Ascending aorta (tissue), 2 donors: ENCODE measurements at places on chromosomes 3 and 15. TPM values are rescaled to one million over a fixed set of nuclear protein-coding genes. Genes with fewer than 3 reads are reported as not detected.

LRRN1 gene
- 0.53 TPM for total RNA-seq

CFAP92 gene
- total RNA-seq, result not detected

FBXL22 gene
- 0.43 TPM for total RNA-seq

DNA sequence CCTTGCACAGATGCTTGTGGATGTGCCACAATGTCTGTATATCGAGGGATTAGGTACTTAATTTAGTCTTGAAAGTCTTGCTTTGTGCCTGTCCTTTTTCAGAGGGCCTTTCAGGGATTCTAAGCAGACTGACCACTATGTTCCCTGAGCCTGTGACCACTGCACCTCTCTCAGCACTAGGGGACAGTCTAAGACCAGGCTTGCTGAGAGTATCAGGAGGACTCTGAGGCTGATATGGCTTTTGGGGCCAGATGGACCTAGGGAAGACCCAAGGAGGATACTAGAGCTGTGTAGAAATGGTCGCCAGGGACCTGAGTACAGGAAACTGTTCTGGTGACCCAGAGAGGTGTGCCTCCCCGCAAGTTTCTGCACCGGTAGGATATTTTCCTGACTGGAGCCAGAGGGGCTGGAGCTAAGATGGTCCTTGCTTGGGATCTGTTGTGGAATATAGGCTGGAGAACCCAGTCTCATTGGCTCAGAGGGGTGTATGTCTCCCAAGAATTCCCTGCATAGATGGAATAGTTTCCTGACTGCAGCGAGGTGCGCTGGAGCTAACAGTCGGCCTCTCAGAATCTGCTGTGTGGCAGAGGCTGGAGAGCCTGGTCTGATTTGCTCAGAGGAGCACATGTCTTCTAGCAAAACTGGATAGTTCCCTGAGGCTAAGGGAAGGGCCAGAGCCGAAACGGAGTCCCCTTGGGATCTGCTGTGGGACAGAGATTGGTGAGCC, 213.2 kb upstream of the DCBLD2 start:
- H3K4me3 ChIP-seq, result no peak overlapping the region
- no peak overlapping the region for H3K27ac ChIP-seq
- H3K27me3 ChIP-seq, result no peaks in the 10 kb centered on the region
- no peaks in the 10 kb centered on the region for H3K36me3 ChIP-seq
- no peaks in the 10 kb centered on the region for H3K4me1 ChIP-seq
- no peak for DNase-seq

DNA sequence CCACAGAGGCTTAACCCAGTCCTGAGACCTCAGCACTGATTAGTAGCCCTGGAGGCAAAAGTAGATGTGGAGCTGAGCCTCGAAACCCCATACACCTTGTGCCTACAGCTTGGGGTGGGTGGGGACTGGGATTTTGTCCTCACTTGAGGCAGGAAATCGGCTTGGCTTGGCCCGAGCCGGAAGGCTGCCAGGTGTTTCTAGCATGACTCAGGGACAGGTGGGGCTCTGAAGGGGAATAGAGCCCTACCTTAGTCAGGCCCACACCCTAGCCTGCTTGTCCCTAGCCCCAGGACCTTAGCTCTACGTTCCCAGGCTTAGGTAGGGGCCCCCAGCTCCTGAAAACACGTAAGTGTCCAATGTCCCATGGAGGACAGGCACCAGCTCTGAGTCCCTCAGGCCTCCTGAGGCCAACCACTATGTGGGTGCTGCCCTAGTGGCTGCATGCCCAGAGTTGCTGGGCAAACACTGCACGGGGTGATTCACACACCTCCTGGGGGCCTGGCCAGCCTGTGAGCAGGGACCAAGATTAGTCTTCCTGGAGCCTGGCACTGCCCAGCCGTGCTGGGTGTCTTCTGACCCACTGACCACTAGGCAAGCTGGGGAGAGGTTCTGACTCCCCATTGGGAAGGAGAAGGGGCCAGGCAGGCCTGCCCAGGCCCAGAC, 3.1 kb downstream of the MST1R start:
- H3K4me3 ChIP-seq, result no peak overlapping the region
- H3K27ac ChIP-seq, result peak overlapping the region; percentile 69
- H3K27me3 ChIP-seq, result no peaks in the 10 kb centered on the region
- peak; percentile 24 for DNase-seq

DNA sequence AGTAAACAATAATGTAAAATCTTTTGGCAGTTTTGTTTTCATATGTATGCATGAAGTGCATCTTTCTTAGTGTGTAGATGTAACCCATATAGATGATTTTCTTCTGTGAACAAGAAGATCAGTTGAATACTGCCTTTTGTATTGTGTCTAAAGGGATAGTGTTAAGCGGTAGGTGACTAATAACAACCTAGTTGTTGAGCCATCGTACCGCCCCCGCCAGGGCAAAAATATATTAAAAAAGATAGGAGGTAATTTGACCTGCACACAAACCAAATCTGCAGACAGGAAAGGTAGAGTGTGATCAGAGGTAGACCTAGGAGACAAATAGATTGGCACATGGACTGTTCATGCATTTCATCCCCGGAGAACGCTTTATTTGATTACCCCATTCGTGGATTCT, 3.3 kb upstream of the GMNC start:
- H3K4me1 ChIP-seq, result no peaks in the 10 kb centered on the region
- H3K4me3 ChIP-seq, result no peak overlapping the region
- H3K36me3 ChIP-seq, result no peaks in the 10 kb centered on the region

DNA sequence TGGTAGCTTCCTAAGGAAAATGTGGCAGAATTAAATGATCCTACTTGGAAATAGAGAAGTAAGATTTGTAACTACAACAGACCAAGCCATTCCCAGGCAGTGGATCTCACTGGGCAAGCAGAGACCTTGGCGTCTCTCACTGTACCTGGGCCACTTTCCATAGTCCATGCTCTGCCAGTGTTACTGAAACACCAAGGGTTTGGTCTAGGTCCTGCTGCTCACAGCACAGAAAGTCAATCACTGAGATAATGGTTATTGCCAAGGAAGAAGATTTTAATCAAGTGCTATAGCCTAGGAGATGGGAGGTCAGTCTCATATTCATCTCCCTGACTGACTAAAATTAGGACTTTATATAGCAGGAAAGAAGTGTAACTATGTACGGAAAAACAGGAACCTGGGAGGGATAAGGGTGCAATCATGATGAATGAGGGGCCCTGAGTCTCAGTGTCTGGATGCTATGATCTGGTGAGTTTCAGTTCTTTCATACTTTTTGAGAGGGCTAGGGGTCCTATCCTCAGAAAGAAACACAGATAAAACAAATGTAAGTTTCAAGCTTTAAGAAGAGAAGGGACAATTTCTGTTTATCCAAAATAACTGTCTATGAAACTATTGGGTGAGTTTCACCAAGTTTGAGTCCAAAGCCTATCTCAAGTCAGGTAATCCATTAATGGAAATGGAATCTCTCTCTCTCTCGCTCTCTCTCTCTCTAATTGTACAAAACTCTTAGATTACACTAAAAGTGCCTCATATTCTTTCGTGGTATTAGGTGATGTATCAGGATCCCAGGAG, 20.6 kb downstream of the GPR15 start:
- no peak overlapping the region for H3K4me3 ChIP-seq
- no peak for DNase-seq
- no peaks in the 10 kb centered on the region for H3K27me3 ChIP-seq
- H3K27ac ChIP-seq, result no peak overlapping the region
- H3K36me3 ChIP-seq, result no peaks in the 10 kb centered on the region

DNA sequence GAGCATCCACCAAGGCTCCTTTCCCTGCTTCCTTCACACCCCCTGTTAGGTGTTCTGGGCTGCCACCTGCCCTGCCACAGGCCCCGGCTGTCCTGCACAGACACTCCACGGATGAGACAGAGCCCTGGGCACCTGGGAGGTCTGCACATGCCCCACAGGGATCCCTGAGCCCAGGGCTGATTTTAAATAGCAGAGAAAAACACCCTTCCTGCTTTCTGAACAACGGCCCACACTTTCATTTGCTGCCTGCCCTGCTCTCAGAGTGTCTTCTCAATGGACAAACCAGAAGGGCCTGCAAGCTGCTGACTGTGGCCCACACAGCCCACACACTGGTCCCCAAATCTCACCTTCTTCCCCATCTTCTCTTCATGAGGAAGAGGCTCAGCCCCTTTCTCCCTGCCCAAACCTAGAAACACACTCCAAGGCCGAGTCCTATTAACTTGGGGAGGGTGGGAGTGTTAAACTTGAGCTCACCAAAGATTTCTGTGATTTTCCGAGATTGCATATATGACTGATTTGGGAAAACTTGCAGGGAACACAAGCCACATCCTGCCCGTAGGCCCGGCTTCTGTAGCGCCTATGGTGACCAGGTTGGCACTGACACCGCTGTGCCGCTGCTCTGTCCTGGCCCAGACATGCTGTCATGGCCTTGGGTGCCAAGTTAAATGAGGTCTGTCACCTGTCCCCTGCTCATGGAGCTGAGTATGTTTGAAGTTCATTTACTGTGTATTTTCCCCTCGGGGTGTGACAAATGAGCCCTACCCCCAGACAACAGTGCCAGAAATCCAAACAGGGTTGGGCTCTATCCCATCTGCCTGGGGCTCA, 47.2 kb upstream of the KLF13 start:
- no peak overlapping the region for H3K4me3 ChIP-seq
- DNase-seq, result no peak
- no peaks in the 10 kb centered on the region for H3K27me3 ChIP-seq
- H3K4me1 ChIP-seq, result no peaks in the 10 kb centered on the region

DNA sequence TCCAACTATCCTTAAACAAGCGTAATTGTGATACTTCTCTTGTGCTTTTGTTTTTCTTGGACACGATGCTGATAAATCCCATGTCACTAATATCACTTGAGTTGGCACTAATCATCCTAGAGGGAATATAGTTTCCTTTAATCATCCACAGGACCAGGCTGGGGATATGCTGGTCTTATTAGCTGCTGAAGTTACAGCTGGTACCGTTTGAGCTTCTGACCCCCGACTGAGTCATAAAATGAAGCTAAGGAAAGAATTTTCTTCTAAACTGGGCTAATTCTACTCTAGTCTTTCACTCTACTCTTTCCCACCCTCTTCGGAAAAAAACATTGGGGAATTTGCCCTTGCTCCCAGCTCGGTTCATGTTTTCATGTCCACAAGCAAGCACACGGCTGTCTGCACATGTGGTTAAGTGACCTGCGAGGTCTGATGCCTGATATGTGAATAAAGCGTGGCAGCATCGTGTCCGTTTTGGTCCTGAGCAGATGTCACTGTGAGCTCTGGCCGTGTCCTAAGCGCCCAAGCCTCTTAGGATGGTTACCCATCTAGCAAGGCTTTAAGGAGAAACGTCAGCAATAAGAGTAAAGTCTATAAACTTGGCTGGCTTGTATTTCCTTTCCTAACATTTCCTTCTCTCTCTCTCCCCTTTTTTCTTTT, 223.7 kb downstream of the ITPR1 start:
- H3K4me1 ChIP-seq, result no peaks in the 10 kb centered on the region
- H3K27ac ChIP-seq, result peak overlapping the region; percentile 60
- H3K36me3 ChIP-seq, result peaks cover 28% of the 10 kb centered on the region
- no peaks in the 10 kb centered on the region for H3K27me3 ChIP-seq
- DNase-seq, result no peak
- H3K4me3 ChIP-seq, result no peak overlapping the region

DNA sequence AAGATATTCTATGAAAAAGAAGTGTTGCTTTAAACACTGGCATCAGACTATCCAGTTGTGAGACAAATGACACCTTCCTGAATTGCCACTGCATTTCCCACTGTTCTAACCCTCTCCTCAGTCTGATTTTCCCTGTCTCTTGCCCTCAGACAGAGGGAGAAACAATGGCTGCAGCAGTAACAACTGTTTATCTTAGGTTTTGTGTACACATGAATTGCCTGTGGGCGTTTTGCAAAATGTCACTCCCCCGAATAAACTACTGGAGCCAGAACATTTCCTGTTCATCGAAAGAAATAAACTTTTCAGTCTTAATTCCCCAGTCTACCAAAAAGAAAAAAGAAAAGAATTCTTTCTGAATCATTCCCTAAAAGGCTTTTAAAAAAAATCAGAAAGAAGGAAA, 155.1 kb downstream of the MAGI1 start:
- H3K4me1 ChIP-seq, result no peaks in the 10 kb centered on the region
- H3K4me3 ChIP-seq, result no peak overlapping the region
- H3K27ac ChIP-seq, result peak overlapping the region; percentile 17

DNA sequence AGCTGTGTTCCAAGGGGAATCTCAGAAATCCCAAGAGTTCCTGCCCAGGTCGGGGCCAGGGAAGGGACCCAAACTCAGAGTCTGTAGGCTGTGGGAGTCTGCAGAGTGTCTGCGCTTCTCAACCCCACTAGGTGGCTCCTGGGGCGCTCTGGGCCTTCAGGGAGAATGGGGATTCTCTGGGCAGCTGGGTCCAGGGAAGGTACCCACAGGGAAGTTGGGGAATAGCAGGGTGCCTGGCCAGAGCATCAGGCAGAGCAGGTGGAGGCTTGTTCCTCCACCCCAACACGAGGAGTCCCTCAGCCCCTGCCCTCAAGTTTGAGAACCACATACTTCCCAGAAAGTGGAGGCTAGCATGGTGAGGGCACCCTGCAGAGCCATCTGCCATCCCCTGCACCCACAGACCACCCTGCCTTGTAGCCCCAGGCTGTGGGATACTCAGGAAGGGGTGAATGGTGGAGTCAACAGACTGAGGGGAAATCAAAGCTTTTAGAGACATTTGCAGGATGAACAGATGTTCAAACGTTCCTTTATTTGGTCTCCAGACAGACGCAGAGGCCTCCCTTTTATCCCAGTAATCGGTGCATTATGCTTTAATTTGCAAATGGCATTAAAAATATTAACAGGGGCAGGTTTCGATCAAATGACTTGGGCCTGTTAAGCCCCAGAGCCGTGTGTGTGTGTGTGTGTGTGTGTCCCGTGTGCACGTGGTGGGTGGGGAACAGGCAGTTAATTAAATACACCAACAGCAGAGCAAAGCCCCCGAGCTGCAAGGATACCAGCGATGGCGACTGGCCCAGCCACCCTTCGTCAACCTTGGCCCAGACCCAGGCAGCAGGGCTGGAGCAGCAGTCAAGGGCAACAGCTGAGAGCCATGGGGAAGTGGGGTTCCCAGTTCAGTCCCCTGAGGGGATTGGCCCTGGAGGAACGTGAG, 57.7 kb downstream of the DNAJB8 start:
- no peak overlapping the region for H3K4me3 ChIP-seq
- no peaks in the 10 kb centered on the region for H3K4me1 ChIP-seq
- DNase-seq, result no peak
- no peaks in the 10 kb centered on the region for H3K27me3 ChIP-seq

DNA sequence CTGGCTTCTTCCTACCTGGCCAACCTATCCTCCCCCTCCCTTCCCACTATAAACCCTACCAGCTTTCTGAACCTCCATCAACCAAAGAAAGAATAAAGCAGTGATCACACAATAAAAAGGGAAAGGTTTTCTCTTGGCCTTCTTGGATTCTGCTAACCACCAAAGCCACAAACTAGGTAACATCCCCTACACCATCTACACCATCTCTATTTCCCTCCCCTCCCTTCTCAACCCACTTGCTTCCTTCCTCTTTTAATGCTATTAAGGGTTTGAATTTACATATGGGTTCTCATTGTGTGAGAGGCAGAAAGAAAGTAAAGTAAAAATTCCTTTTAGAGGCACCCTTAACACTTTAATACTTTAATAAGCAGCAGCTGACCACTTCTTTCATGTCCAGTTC, 25.8 kb upstream of the RSL24D1 start:
- H3K36me3 ChIP-seq, result peaks cover 9% of the 10 kb centered on the region
- no peak overlapping the region for H3K4me3 ChIP-seq
- no peaks in the 10 kb centered on the region for H3K4me1 ChIP-seq
- peak overlapping the region; percentile 87 for H3K27ac ChIP-seq
- H3K27me3 ChIP-seq, result no peaks in the 10 kb centered on the region
